ENCODE measurements at places on chromosomes 2 and 18.

DNA sequence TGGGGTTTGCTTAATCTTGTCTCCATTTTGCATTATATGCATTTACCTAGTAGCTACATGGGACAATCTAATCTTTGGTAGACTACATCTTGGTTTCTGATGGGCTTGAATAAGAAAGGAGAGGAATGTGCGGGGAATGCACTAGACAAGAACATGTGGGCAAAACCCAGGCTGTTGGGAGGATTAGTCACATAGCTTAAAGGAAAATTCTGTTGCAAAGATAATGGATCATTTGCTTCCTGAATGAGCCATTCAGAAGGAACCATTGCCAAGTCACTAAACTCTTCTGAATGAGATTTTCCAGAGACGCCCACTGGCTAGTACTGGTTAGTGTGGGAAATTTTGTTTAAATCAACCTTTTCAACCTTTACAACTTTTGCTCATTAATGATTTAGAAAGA lies 84.8 kb downstream of the OSBPL6 start:
- no peak for DNase-seq

- DNase-seq, result no peak
These were observed 358.9 kb downstream of the ZEB2 start for GRCh38 chr2:144161061-144161460.

- DNase-seq, result no peak
These were observed 62.3 kb downstream of the FIGN start for GRCh38 chr2:163673522-163673921.

GRCh38 chr2:168649562-168649961 lies 152.9 kb upstream of the NOSTRIN start:
- DNase-seq, result no peak

- DNase-seq, result peak; percentile 61
These were observed 40.5 kb upstream of the ACTR2 start for GRCh38 chr2:65186872-65187851.

- no peak for DNase-seq
These were observed 1031.8 kb upstream of the ZEB2 start for GRCh38 chr2:145551686-145552085.

- no peak for DNase-seq
These were observed 92.6 kb upstream of the KCNE4 start for GRCh38 chr2:222959358-222959757.

GRCh38 chr2:173716458-173717052 lies 248.6 kb downstream of the SP3 start:
- DNase-seq, result no peak

GRCh38 chr2:119753041-119753929 lies 6.4 kb upstream of the PTPN4 start:
- DNase-seq, result no peak

- DNase-seq, result no peak
These were observed 29.0 kb downstream of the CFAP210 start for GRCh38 chr2:169664978-169665930.

DNA sequence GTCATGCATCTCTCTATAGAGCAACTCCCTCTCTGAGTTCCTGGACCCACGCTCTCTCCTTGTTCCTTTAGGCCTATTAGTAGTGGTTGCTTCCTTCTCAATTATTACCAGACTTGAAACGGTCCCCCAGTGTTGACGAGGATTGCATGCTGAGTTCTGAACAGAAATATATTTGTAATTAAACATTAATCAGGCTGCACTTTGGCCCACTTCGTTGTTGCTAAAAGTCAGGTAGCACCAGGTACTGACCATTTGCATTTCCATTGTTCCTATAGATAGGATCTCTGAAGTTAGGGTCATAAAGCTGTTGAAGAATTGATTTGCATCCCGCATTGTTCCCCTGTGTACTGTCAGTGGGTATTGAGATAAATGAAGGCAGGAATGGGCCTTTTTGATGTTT lies 36.9 kb upstream of the TTR start:
- no peak for DNase-seq

DNA sequence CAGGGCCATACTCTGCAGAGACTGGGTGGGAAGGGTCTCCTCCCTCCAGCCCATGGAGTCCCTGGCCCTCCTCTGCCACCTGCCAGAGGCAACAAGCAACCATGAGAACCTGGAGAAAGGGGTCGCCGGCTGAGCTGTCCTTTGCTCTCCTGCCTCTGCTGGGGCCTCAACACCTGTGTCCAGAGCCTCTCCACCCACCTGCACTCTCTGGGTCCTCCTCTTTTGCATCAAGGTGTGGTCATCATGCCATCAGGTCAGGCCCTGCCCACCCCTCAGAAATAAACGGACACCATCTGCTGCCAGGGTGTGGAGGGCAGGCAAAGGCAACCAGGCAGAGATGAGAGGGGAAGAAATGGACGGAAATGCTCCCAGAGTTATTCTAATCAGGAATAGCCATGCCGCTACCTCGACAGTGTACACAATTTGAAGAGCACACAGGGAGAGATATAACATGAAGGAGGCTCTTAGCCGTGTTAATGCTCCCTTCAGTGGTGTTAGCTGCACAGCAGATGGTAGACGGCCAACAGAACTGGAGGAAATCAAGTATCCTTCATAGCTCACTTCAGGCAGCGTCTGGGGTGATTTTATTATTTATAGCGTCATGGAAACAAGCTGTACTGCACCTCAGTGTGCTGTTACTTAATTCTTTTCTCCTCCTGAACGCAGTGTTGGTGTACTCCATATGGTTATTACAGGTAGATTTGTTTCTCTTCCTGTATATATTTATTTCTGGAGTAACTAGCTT lies 247.9 kb downstream of the TSN start:
- DNase-seq, result no peak

DNA sequence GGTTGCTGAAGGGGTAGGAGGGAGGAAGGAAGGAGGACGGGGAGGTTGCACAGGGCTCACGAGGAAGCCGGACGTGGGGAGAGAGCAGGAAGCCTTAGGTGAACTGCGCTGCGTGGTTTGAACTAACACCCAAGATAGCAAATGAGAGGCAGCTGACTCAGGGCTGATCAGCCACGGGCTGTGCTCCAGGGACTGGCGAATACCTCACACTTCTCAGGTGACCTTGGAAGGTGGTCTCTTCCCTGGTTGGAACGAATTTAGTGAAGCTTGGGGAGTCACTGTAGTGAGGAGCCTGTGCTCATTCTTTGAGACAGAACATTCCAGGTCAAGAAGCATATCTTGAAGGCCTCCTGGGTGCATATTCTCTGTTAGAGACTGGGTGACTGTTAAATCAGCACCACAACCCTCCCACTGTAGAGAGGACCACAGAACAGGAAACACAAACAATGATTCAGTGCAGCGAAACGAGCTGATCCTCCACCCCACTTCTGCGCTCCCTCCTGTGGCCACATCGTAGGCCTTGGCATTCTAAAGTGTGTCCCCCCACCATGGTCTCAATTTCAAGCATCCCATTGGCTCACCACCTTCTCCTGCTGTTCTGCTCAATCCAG lies 33.8 kb downstream of the TOGARAM2 start:
- DNase-seq, result no peak

DNA sequence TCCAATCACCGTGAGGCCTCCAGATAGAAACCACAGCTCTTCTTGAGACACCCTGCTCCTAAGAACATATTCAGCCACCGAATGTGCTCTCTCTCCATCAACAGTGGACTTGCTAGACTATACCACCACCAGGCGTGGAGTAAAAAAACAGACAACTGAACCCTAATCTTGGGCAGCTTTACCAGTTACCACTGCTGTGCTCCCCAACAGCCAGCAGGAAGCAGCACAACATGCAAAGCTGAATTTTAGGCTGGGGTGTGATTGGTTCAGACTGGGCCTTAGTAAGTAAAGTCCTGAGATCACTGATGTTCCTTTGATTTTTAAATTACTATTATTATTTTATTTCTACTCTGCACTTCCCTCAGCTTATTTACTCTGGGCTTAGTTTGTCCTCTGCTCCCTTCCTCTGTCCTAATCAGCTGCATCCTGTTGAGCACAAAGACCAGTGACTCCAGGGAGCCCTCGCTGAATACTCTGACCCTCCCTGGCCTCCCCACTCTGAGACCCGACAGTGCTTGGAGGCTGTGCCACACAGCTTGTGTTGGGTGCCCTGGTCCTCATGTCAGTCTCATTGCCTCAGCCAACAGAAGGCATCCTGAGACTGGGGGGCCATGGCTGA lies 21.9 kb downstream of the MRPL35 start:
- no peak for DNase-seq

- DNase-seq, result no peak
These were observed 3.5 kb upstream of the APOB start for GRCh38 chr2:21047141-21048009.

DNA sequence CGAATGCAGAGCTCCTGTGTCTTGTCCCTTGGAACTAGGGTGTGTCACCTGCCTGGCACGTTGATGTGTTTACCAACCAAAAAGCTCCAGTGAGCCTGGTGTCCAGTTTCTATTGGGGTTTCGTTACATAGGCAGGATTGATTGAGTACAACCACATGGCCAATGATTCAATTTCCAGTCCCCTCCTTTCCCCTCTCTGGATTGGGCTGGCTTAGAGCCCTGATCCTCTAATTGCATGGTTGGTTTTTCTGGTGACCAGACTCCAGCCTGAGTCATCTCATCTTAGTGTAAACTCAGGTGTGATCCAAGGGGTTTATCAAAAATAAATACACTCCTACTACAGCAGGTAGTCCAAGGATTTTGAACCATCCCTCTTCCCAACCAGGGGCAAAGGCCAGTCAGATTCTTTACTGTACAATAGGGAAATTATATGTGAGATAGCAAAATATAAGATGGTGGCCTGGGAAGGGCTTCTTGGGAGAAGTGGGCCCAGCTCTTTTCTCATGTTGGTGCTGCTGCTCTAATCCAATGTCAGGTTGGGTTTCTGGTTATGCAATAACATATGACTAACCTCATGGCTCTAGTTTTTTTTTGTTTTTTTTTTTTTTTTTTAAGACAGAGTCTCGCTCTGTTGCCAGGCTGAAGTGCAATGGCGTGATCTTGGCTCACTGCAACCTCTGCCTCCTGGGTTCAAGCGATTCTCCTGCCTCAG lies 64.7 kb upstream of the MGAT5 start:
- no peak for DNase-seq

- DNase-seq, result no peak
These were observed 86.0 kb downstream of the ZBTB7C start for GRCh38 chr18:48323151-48323550.

- DNase-seq, result no peak
These were observed 152.8 kb upstream of the CTAGE1 start for GRCh38 chr18:22570492-22570891.

DNA sequence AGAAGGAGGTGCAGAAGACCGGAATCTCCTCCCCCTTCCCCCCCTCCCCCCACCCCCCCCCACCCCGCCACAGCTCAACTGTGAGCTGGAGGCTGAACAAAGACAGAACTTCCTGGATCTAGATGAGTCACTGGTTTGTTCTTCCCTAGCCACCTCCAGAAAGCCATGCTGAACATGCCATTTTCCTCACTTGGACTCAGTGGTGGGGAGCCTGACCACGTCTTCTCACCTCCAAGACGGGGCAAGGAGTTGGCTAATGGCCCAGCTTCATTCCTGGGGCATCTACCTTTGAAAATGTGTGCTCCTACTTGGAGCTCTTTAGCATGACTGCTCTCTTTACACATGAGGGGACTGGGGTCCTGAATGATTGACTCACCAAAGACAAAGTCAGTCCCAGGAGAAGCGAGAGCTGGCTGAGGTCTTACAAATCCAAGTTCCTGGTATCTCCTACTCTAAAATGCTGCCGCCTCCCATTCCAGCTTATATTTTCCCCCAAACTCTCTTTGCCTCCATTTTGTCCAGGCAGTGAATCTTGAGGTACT lies 22.6 kb upstream of the FZD5 start:
- DNase-seq, result no peak

DNA sequence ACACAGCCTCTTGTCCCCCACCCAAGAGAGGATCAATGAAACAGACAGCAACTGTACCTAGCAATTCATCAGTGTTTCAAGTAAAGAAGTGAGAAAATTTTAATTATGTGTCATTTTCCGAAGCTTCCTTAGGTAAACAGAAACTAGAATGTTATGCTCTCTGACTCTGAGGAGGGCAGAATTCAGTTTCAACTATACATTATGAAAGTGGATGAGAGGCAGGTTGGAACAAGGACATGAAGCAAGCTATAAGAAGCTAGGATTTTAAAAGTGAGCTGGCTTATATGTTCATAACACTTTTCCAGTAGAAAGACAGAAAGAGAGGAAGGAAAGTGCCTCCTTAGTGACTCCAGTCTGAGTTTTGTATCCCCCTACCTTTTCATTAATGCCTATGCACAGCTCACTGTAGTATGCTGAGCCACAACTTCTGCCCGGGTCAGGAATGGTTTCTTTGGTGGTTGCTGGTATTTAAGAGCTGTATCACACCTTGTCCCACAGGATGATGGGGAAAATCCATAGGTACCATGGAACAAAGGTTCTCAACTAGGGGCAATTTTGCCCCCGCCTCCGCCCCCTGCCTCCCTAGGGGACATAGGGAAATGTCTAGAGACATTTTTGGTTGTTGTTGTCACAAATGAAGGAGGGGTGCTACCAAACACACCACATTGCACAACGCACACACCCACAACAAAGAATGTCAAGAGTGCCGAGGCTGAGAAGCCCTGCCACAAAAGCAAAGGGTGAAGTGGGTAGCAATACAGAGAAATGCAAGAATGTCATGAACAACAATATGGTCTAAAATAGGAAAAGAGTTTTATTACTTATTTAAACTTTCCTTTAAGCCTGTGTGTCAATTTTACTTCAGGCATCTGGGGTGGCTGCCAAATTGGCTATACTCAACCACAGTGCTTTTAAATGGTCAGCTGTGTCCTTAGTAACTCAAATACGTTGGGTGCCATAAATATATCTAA lies 161.0 kb upstream of the ZFP36L2 start:
- DNase-seq, result no peak

DNA sequence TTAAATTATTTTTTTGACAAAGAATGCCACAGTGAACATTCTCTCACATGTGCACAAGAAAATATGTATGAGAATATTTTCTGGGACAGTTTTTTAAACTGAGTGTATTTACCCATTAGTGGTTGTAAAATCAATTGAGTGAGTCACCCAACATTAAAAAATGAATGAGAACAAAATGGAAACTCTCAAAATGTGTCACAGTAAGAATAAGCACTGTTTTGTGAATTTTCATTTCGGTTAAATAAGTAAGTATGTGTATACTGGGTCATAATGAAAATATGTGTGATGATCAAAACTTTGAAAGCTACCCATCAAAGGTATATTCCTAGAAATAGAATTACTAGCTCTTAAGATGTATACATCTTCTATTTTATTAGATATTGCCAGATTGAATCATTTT lies 11.6 kb downstream of the BABAM2 start:
- no peak for DNase-seq

DNA sequence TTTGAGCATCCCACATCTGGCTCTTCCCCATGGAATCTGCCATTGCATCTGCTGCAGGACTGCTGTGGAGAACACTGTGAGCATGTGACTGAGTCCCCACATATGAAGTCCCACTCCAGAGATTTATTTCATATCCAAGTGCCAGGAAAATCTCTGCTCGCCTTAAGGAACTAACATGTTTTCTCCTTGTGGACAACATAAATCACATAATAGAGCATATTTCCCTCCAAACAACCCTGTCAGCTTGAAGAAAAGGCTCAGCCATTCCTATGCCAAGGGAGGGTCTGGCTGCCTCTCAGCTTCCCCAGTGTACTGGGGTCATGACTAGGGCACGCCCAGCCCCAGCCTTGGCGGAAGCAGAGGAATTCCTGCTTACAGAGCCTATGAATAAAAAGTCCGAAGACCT lies 193.7 kb downstream of the DNER start:
- no peak for DNase-seq

- no peak for DNase-seq
These were observed 79.7 kb downstream of the MRPS9 start for GRCh38 chr2:105117565-105117964.

Data from D721Med (cell line).